ENCODE measurements at places on chromosomes 2 and 18. TPM values are rescaled to one million over a fixed set of nuclear protein-coding genes. Genes with fewer than 3 reads are reported as not detected.

SERPINB4 gene
- polyA plus RNA-seq = 2.2 TPM

DNA sequence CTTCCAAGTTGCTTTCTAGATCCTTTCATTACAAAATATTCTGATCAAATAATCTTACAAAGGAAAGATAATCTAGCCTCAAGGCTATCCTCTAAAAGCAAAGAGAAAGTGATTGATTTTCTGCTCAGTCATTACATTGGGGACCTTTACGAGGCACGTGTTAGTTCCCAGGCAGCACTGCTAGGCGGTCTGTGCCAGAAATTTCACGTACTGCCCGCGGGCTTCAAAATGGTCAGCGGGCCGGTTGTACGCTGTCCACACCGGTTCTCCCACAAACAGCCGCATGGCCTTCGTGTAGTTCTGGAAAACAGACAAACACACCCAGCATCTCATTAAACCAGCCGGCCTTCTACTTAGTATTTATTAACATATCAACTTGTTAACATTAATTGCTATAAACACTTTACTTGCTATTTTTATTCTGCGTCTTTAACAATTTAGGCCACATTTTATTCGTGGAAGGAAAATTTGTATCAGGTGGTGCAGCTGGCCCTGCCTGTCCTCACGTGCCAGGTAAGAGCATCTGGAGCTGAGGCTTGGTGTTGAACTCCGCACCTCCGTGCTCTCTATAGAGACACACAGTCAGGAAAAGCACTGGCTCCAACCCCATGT is 20.4 kb downstream of the ADI1 start:
- no peak for DNase-seq

GRCh38 chr18:23871410-23871809 is 143.1 kb upstream of the TTC39C start:
- DNase-seq = no peak

GRCh38 chr18:2536493-2536892 is 34.8 kb downstream of the METTL4 start:
- DNase-seq = peak; percentile 51

- DNase-seq = peak; percentile 23
Measured at GRCh38 chr2:137910641-137911040, 53.6 kb upstream of the HNMT start.

GRCh38 chr18:2536063-2536462 is 35.2 kb downstream of the METTL4 start:
- no peak for DNase-seq

DNA sequence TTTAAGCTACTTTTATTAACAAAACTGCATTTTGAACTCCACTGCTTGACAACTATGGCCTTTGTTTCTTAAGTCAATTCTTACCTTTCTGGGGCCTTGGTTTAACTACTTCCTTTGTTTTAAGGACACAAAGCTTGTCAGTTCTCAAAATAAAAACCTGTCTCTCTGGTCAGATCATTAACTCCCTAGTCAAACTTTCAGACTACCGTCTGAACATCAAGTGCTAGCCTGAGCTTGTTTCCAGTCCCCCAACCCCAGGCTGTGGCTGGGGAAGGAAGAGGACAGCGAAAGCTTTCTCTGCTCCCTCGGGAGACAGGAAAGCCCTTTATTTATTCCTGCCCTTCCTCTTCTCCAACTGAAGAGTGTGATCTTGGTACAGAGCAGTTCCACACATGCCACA is 1.7 kb downstream of the SH3YL1 start:
- DNase-seq = no peak

- no peak for DNase-seq
Measured at GRCh38 chr2:134667541-134667940, 51.3 kb downstream of the TMEM163 start.

All from muscle of arm (tissue), 14 donors.